ENCODE measurements at places on chromosomes 5 and 9.

DNA sequence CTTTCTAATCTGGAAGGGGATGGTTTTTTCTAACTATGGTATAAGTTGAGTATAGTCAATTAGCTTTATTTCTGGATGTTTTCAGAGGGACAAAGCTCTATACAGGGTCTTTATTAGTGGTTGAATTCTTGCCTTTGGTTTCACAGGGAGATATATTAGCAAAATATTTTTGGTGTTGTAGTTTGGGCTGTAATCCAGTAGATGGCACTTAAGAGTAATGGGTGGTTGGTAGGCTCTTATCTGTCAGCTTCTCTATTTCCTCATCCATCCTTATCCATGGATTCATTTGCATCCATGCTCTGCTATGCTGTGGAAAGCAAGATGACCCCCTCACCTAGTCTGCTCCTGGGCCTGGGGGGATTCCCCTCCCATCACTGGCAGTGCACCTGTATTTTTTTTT lies 363.6 kb upstream of the CYLC2 start:
- no peak for DNase-seq

DNA sequence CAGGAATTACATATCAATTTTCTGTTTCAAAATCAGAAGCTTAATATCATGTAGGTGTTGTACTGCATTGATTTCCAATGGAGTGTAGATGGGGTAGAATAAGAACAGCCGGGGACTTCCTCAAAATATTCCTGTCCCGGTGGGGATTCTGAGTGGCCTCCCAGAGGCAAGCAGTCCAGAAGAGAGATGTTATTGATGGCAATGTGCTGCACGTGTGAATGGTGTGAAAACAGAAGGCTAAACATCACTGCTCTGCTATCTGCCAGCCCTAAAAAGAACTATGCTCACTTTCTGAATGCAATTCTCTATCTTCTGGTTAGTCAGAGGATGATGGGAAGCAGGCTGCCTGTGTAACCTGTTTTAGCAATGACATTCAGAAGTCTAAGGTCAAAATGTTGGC lies 91.0 kb upstream of the CKMT2 start:
- DNase-seq = no peak

DNA sequence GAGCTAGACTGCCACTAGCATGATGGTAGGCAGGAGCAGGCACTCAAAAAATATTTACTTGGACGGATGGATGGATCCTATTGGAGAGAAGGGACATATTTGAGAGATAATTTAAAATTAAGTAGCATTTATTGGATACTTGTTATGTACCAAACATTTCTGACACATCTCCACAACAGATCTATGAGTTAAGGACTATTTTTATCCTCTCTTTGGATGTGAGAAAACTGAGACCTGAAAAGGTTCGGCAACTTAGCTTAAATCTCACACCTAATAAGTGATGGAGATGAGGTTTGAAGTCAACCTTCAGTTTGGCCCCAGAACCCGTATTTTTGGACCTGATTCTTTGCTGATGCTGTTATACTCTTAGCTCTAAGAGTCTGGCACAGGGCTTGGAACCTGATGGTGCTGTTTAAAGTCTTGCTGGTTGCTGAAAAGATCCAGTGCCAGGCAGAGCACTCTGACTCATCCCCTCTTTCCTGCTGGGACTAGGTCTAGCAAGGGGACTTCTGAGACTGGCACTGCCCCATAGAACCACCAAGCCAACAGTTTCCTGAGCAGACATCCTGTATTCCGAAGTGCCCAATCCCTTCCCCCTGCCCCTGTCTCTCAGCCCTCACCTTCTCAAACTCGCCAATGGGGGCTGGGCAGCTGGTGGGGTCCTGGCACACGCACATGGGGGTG lies 15.6 kb downstream of the SPARC start:
- DNase-seq = no peak

- peak; percentile 46 for DNase-seq
These were observed 32.7 kb downstream of the TMEFF1 start for GRCh38 chr9:100505564-100506159.

- DNase-seq = no peak
These were observed 296.7 kb downstream of the ARL15 start for GRCh38 chr5:54013556-54014194.

- DNase-seq = no peak
These were observed 55.5 kb downstream of the KCNIP1 start for GRCh38 chr5:170559296-170559695.

GRCh38 chr9:127424676-127424999 lies 456 bp downstream of the ZNF79 start:
- no peak for DNase-seq

DNA sequence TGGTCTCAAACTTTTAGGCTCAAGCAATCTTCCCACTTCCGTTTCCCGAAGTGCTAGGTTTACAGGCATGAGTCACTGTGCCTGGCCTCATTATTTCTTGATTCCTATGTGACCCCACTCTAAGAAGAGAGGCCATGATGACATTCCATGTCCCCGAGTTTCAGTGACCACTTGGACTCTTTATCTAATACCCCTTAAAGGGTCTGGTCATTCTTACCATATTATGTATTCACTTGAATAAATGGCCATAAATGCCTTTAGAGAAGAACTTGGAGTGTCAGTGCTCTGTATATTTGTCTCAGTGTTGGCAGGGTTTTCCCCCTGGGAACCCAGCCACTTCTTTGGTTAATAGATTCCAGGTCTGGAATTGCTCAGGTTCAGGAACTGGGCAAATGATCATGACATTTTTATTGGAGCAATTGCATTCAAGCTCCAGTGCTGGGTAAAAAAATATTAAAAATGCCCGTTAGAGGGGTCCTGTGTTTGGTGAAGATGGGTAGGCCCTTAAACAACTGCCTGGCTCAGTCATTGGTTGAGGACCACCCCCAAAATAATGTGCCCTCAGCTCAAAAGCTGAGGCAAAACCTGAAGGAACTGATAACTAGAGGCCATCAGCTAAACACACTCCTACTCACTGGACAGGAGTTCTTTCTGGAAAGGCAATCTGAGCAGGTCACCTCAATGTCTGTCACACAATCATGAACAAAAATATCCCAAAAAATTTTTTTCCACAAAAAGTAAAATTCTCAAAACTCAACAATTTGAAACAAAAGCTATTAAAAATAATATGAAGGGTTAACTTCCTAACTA lies 186.6 kb upstream of the ZNF608 start:
- DNase-seq = no peak

GRCh38 chr5:146945617-146946084 lies 67.1 kb upstream of the PPP2R2B start:
- no peak for DNase-seq

DNA sequence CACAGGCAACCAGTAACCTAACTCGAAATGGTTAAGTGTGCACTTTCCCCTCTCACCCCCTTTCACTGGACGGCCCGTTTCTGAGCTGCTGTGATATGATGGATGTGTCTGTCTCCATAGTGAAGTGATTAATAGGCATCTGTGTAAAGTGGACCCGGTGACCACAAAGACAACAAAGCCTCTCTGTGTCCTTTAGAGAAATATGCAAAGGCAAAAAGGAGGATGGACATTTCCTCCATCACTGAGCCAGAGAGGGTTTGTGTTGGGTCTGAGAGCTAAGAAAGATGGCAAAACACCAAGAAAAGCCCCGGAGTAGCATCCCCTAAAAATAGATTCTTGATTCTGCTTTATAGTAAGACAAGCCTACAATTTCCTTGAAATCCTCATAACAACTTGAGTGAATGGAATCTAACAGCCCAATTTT lies 120.6 kb downstream of the SEMA6A start:
- no peak for DNase-seq

GRCh38 chr9:98117984-98118639 lies 910 bp downstream of the TRIM14 start:
- DNase-seq = no peak

DNA sequence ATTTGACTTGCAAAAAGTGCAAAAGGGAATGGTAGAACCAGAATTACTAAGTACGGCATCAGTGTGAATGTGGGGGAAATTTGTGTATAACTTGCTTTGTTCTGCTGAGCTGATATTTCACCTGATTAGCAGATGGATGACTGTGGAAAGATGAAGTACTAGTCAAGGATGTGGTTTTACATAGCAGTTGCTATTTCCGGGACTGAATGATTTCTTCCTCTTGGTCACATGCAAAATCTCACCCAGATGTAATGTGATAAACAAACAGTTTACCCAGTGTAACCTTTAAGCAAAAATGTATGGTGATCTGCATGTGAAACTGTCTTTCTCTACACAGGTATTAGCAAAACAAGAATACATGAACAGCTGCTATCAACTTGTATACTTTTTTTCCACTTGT lies 46.1 kb downstream of the DCP2 start:
- no peak for DNase-seq

DNA sequence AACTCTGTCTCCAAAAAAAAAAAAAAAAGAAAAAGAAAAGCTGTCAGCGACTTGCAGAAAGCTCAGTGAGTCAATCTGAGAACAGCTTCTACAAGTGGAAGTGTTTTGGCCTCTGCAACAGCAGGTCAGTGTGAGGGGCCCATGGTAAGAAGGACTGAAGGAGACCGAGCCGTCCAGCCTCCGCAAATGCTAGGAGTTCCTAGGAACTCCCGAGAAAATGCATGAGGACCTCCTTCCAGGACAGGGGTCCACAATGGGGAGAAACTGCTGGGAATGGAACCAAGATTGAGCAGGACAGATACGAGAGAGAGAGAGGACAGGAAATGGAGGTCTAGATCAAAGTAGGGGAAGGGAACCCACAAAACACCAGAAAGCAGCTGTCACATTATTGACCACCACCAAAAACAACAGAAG lies 180.5 kb downstream of the CRB2 start:
- DNase-seq = no peak

- no peak for DNase-seq
These were observed 222.8 kb downstream of the TENT4A start for GRCh38 chr5:6936031-6936430.

GRCh38 chr9:30846651-30847050 lies 1537.8 kb upstream of the ACO1 start:
- DNase-seq = no peak

DNA sequence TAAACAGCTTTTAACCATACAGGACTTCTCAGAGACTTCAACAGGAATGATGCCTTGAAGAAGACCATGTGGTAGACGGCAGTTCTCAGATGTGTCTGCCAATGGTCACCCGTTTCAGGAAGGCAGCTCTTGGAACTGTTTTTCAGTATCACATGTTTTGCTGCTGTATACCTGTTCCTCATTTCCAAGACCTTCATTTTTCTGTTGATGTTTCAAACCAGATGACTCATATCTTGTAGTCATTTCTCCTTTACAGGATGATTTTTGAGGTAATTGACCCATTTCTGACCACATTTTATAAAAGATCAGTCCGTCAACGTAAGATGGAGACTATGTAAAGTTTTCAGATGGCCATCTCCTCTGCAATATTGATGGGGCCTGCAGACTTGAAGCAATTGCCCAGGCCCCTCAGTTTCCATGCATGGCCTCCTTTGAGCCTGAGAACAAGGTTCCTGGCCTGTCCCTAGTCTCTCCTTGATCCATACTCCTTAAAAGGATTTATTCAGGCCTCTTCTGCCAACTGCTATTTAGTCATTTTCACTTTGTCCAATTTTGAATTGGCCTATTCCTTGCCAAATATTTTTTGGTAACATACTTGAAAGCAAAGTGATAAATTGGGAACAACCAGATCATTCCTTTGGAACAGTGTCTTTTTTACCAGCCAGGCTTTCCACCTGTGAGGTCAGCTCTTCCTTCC lies 128.6 kb downstream of the PDZD2 start:
- no peak for DNase-seq

- no peak for DNase-seq
These were observed 77.3 kb downstream of the SLC1A1 start for GRCh38 chr9:4567601-4568000.

DNA sequence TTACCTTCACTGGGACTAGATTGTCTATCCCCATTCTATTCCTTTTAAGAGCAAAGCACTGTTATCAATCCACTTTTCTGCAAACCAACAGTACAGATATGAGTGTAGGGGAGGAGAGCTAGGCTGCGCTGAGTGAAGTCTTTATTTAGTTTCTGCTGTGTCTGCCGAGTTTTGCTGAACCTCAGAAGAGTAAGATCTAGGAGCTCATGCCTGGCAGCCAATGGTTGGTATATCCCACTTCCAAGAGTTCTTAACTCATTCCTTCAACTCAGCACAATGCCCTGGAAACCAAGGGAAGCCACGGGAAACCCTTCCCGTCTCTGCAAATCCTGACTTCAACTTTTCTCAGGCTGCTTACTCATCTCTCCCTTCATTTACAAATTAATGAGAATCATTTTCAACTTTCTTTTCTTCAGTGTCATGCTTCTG lies 58.0 kb upstream of the JAK2 start:
- no peak for DNase-seq

GRCh38 chr9:78871452-78872331 lies 574.8 kb downstream of the PSAT1 start:
- DNase-seq = no peak

DNA sequence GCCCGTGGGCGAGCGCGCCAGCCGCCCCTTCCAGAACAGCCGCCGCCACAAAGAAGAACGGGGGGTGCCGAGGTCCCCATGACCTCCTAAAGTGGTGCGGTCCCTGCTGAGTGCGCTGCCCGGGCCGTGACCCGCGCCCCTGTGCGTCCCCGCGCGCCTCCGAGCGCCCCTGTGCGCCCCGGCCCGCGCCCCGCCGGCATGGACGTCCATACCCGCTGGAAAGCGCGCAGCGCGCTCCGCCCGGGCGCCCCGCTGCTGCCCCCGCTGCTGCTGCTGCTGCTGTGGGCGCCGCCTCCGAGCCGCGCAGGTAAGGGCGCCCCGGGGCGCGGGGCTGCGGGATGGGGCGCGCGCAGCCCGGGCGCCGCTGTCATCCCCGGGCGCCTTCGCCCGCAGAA lies 384 bp downstream of the COL5A1 start:
- no peak for DNase-seq

- no peak for DNase-seq
These were observed 13.5 kb upstream of the TSSK1B start for GRCh38 chr5:113448252-113448651.

GRCh38 chr5:36904677-36905076 lies 28.1 kb downstream of the NIPBL start:
- DNase-seq = no peak

GRCh38 chr9:107137495-107138202 lies 145.4 kb upstream of the RAD23B start:
- DNase-seq = no peak

DNA sequence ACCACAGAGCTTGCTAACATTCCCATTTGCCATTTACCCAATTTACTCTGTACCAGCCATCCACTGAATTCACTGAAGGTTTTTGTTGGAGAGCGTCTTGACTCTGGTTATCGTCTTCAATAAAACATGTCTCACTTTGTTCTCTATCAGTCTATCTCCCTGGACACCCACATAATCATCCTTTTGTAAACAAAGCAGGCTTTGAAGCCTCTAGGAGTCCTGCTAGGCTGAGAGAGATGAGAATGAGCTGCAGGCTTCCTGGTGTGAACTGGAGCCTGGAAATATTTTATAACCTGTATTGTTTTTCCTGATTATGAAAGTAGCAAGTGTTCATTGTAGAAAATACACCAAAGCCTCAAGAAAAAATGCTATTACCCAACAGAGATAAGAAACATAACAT lies 140.6 kb upstream of the ZNF366 start:
- no peak for DNase-seq
